ENCODE measurements at places on chromosomes 2 and 18.

DNA sequence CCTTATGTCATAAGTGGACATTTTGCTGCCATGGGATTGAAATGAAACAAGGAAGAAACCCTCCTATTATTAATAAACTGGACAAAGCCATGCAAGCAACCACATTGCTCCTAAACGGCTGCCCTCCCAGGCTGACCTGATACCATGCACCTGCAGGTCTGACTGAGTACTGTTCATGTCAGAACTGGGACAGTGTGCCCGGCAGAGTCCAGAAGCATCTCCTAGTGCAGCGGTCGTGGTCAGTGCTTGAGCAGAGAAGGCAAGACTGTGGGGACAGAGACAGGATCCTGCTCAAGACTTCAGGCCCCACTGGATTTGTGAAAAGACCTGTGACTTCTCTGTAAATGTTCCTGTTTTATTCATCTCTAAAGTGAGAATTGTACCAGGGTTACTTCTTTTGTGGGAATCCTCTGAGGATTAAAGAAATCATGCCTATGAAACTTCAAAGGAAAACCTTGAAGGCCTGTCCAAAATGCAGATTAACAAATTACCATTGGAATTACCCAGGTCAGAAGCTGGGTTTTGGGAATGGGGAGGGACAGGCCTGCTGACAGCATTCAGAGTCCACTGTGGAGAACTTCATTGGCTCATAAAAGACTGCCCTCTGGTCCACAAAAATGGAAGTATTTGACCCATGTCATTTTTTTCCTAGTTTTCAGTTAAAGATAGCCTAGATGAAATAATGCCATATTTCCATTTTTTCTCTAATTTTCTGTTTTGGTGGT, 13.9 kb downstream of the RNF144A start:
- no peak for DNase-seq

GRCh38 chr18:47120428-47120827, 29.9 kb downstream of the HDHD2 start:
- no peak for DNase-seq

DNA sequence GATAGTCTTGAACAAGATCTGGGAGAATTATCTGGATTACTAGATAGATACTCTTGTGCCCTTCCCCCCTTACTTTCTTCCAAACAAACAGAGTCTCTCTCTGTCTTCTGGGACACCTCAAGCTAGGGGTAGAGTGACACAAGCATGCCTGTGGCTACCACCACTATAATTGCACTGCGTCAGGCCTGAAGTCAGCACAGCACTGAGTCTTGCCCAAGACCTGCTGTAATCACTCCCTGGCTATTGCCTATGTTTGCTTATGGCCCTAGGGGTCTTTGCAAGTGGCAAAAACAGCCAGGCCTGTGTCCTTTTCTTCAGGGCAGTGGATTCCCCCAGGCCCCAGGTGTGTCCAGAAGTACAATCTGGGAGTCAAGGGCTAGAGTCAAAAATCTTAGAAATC, 106.6 kb downstream of the SLC5A7 start:
- no peak for DNase-seq

GRCh38 chr18:27750014-27750413, 426.9 kb downstream of the CDH2 start:
- DNase-seq = peak; percentile 1
